Right ventricle myocardium superior (tissue), 1 donor: ENCODE measurements at places on chromosomes 16 and 17. TPM values are rescaled to one million over a fixed set of nuclear protein-coding genes. Genes with fewer than 3 reads are reported as not detected.
A peak's percentile ranks its signal among the peaks of the same experiment; 100 is the strongest.

Gene CD68
- 32.0 TPM for total RNA-seq

Gene KRT28
- total RNA-seq, result not detected

Gene C17orf100
- total RNA-seq, result 0.48 TPM

DNA sequence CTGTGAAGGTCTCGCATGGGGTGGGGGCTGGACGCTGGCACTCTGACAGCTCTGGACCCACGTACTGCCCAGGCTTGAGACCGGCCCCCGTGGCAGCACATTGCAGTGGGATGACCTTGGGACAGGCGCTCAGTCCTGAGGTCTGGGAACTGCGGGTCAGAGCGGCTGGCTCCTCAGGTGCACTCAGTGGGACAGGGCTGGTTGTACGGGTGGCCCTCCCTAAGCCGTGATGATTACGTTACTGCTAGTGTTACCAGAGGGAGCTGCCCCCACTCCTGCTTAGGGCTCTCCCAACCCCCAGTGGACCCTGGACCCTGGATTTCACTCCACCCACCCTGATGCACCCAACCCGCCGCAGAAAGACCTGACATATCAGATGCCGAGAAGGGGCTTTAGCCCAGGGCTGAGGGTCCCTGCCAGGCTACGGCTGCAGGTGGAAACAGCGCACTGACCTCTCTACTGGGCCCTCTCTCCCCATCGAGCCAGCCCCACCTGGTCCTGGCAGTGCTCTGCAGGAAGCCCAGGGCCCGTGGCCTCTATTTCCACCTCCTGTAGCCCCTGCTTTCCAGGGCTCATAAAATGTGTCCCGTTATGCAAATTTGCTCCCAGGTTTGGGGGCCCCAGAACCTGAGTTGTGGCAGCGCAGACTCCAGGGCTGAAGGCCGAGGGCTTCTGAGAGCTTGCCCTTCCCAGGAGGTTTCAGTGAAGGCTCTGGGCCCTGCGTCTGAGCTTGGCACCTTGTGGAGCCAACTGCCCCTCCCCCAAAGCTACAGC, 77.2 kb downstream of the RTN4RL1 start:
- peak; percentile 49 for DNase-seq
